CD4-positive, alpha-beta T cell treated with Interleukin-17A for 4 hours (primary cell): ENCODE measurements at places on chromosomes 16 and 17.
A peak's percentile ranks its signal among the peaks of the same experiment; 100 is the strongest.

DNA sequence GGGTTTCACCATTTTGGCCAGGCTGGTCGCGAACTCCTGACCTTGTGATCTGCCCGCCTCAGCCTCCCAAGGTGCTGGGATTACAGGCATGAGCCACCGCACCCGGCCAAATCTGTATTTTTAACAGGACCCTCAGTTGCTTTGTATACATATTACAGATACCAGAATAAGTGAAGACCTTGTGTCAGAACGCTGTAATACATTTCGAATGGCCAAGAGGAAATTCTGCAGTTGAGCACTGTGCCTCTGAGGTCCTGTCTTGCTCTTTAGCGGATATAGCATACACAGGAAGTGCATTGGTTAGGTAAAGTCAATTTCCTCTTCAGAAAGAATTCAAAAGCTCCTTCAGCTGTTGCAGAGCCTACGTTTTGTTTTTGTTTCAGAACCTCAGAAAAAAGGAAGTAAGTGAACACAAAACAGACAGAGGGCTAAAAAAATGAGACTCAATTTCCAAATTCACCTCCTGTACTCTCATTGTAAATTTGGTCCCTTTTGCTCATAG lies 15.7 kb downstream of the CRLF3 start:
- DNase-seq, result peak; percentile 54

GRCh38 chr16:67470359-67470758 lies 10.6 kb downstream of the ATP6V0D1 start:
- no peak for DNase-seq

GRCh38 chr16:52209227-52209626 lies 337.7 kb downstream of the TOX3 start:
- no peak for DNase-seq

GRCh38 chr16:4415538-4416199 lies 727 bp downstream of the CORO7 start:
- peak; percentile 72 for DNase-seq

- no peak for DNase-seq
Measured at GRCh38 chr17:34319039-34319483, at the start of gene CCL8. CCL8 (plus strand) TSS chr17:34319435; CDS start chr17:34319502, 67 bp downstream.

- DNase-seq, result peak; percentile 55
Measured at GRCh38 chr16:720447-720989, 428 bp upstream of the ANTKMT start.

GRCh38 chr17:47957591-47958490 lies at the start of gene PRR15L:
PRR15L (minus strand) TSS chr17:47957883; CDS start chr17:47953234, 4,649 bp downstream.
- no peak for DNase-seq

- DNase-seq, result no peak
Measured at GRCh38 chr16:54933281-54934011, 2.8 kb downstream of the IRX5 start.

DNA sequence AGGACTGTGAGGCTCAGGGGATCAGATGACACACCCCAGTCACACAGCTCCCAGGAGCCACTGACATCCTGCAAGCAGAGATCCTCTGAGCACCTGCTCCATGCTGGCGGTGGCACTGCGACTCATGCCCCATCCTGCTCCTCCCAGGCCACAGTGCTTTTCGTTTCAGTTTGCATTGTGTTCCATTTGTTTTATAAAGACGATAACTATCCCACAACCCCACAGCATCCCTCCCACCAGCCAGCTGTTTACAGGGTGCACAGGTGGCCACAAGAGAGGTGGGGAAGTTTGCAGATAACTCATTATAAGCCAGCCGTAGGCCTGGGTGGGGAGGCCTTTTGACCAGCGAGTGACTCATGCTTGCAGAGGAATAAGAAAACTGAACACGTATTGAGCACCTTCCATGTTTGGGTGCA lies 28.2 kb downstream of the BCO1 start:
- DNase-seq, result no peak

- peak; percentile 54 for DNase-seq
Measured at GRCh38 chr17:1561420-1562175, 994 bp downstream of the PITPNA start.
